ENCODE measurements at places on chromosomes 3 and 15.

DNA sequence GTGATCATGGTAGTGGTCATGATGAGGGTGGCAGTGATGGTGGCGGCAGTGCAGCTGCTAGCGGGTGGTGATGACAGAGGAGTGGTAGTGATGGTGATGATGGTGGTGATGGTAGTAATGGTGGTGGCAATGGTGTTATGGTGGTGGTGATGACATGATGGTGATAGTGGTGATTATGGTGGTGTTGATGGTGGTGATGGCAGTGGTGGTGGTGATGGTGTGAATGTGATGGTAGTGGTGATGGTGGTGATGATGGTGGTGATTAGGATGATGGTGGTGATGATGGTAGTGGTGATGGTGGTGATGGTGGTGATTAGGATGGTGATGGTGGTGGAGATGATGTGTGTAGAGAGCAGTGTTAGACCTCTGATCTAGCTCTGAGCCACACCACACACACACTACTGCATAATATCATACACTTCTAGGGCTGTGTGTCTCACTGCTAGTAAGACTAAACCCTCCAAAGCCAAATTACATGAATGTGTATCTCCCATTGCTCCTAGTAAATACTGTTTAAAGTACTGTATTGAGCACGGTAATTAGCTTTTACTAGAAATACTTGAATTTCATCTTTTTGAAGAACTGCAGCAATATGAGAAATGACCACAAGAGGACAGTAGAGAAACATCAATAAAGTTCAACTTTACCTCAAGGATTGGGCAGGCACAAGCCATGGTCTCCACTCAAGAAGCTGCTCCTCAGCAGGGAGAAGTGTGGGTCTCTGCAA is 28.8 kb downstream of the TMED3 start:
- DNase-seq: peak; percentile 37

- no peak for DNase-seq
These were observed 12.9 kb downstream of the HEG1 start for GRCh38 chr3:125042725-125043406.

DNA sequence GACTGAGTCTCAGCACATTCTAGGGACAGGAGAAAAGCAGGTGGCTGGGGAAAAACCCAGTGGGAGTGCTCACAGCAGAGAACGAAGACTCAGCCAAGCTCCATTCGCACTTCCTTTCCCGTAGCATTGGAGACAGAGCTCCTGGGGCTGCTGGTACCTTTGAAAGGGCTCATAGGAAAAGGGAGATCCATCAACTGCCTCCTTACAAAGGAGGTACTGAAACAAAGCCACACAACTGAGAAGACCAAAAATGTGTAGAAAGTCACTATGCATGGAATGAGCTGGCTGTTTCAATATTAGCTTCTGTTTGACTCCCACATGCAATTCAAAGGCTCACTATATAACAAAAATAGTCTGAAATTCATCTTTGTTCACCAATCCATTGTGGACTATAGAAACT is 16.9 kb downstream of the STIMATE start:
- peak; percentile 66 for DNase-seq

- DNase-seq: peak; percentile 47
These were observed 356.7 kb upstream of the UMPS start for GRCh38 chr3:124373524-124373923.

DNA sequence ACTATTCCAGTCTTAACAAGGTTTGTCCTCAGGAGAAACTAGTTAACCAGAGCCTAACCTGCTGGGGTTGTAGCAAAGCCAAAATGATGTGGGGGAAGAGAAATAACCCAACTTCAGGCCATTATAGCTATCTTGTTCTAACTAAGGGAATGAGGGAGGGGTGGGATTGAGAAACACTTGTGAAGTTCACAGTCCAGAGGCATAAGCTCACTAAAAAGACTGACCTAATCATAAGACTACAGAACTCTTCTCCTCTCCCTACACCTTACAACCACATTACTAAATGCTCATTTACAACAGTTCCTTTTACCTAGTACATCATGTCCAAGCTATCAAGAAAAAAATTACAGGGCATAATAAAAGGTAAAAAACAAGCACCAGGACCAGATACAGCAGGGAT is 52.8 kb downstream of the UBE3A start:
- no peak for DNase-seq

DNA sequence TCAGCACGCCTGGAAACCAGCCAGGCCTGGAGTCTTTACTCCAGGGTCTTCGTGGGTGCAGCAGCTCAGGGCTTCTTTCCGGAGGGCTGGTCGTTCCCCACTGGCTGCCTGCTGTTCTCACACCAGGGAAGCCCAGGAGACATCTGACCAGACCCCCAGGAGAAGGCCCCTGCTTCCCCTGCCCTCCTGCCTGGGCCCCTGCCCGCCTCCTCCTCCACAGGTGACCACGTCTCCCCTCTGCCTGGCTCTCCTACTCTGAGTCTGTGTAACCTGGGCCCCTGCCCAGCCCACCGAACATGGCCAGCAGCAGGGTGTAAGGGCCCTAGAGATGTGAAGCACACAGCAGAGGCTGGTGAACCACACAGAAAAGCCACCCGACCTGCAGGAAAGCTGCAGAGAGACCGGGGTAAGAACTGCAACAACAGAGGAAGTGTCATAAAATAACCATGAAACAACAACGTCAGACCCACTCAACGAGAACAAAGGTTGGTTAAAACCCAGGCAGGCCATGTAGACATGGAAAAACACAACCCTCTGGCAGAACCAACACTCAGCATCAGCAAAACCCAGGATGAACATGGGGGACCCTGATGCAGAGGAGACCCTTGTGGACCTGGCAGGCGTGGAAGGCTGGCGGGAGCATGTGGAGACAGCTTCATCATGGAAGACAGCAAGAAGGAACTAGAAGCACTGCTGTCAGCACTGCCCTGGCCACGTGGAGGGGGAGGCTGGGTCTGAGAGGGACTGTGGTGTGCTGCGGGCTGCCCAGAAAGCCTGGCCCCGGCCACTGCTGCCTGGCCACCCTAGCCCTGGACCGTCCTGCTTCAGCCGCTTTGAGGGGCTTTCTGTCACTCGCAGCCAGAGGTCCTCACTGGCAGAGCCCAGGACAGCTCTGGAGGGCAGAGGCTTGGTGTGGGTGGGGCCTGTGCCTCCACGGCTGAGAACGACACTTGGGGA is 20.4 kb downstream of the UROC1 start:
- DNase-seq: no peak

- no peak for DNase-seq
These were observed 247.4 kb downstream of the XXYLT1 start for GRCh38 chr3:195023576-195023975.

GRCh38 chr15:85559530-85559929 is 179.1 kb downstream of the AKAP13 start:
- DNase-seq: no peak

DNA sequence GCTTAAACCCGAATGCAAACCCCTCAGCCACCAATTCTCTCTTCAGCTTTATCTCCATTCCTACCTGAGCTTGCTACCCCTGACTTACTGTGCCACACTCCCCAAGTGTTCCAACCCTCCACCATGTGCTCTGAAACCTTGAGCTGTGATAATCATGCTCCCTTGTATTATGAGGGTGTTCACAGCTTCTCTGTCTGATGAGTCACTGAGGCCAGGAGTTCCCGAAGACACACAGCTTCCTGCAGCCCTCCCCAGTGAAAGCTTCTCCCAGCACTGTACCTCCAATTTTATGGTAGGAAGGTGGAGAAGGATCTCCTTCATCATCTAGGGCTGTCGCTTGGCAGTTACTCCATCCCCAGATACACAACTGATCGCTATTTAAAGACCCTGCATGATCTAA is 24.9 kb downstream of the STAC start:
- no peak for DNase-seq

DNA sequence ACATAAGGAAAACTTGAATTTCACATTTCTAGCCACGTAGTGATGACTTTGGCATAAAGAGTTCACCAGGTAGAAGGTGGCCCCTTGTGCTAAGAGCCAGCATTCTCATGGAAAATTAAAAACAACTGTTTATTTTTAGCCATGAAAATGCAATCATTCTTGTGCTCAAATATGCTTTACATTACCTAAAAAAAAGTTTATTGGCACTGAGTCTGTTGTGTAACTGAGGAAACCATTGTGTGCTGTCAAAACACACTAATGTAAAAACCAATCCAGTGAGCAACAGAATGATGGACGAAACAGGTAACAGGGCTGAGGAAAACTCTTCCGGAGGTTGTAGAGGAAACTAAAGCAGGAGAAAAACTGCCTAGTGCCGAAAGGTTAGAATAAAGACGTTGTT is 287.0 kb upstream of the TMC3 start:
- DNase-seq: no peak

- no peak for DNase-seq
These were observed 301.9 kb downstream of the CACNA2D3 start for GRCh38 chr3:54424292-54424691.

GRCh38 chr15:85687329-85687728 is 107.4 kb downstream of the KLHL25 start:
- DNase-seq: no peak

DNA sequence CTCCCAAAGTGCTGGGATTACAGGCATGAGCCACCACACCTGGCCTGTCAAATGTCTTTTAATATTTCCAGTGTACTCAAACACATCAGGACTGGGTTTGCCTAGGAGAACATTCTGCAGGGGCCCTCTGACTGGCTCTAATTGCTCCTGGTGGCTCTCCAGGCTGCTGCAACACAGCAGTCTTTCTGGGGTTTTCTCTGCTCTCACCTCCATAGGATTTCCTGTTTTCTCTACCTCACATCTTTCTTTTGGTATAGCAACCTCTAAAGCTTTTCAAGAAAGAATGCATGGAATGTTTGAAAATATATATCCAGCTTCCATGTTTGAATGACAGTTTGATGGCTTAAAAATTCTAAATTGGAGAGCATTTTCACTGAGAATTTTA is 83.3 kb upstream of the IGSF10 start:
- DNase-seq: no peak

All from GM13976 (cell line).